ENCODE measurements at places on chromosomes 2 and 18. TPM values are rescaled to one million over a fixed set of nuclear protein-coding genes. Genes with fewer than 3 reads are reported as not detected.

The NT5C1B gene
- total RNA-seq: not detected

DNA sequence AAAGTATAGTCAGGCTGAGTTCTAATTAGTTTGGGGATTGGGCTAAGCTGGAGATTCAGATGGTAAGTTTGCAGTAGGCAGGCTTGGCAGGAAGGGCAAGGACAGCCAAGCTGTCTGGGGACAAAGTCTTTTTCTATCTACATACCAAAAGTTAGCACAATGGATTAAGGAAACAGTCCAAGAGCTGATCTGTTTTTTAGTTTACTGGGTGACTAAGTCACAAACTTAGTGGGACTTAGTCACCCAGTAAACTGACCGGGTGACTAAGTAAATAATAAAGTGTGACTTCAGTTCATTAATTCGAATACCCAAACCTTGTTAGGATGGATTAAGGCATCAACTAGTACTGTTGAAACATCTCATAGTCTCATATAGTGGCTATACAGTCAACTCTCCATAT lies 1386.0 kb upstream of the CELF4 start:
- DNase-seq: no peak

- DNase-seq: no peak
Measured at GRCh38 chr2:86335865-86336674, 1.4 kb downstream of the REEP1 start.

- DNase-seq: no peak
Measured at GRCh38 chr2:215654148-215654819, 218.4 kb upstream of the FN1 start.

- DNase-seq: no peak
Measured at GRCh38 chr18:69898241-69898861, 49.3 kb downstream of the CD226 start.

DNA sequence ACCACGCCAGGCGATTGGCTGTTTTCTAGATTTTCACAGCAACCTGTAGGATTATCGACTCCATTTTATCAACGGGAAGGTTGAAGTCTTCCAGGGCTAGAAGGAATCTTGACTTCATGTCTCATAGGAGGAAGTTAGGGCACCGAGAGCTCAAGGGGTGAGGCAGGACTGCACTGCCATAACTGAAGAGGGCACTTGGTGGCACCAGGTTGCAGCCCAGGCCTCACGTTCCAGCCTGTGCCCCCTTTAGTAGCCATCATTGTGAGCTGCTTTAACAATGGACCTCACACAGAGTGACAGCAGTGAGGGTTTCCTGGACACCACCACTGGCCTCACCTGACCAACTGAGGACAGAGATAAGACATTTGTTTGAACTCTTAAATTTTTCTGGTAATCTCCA lies 22.9 kb upstream of the RPL37A start:
- DNase-seq: no peak

The NEUROD1 gene
- not detected for total RNA-seq

The LRRTM1 gene
- total RNA-seq: not detected

DNA sequence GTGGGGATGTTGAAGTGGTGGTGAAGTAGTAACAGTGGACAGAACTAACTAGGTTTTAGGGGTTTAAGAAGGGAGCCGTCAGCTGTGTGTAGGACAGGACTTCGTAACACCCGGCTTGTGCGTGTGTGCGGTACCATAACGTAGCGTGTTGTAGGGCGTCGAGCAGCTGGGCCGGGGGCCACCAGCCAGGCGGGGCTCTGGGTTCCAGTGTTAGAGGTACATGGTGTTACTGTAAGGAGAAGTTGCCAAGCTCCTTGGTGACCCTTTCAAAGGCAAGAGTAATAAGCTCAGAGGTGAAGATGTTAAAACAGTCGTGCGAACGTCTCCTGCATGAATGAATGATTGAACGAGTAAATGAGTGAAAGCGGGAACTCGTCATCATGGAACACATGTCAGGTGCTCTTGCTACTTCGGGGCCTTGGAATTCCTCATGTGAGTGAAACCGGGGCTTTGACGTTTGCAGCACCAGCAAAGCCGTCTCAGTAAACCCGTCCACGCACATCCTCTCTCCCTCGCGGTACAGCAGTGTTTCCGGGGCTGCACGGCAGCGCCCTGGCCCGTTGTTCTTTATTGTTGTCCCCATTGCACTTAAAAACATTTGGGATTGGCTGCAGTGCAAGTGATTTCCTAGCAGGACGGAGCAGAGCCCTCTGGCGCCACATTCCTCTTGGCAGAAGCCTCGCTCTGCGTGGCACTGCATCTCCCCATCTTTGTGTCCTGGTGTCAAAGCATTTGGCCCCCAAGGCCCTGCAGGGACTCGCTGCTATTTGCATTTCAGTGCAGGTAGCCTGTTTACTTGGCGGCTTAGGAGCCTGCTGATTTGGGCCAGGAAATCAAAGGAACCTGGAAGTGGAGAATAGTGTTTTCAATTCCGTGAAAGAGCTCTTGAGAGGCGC lies 115.0 kb downstream of the GBX2 start:
- no peak for DNase-seq

DNA sequence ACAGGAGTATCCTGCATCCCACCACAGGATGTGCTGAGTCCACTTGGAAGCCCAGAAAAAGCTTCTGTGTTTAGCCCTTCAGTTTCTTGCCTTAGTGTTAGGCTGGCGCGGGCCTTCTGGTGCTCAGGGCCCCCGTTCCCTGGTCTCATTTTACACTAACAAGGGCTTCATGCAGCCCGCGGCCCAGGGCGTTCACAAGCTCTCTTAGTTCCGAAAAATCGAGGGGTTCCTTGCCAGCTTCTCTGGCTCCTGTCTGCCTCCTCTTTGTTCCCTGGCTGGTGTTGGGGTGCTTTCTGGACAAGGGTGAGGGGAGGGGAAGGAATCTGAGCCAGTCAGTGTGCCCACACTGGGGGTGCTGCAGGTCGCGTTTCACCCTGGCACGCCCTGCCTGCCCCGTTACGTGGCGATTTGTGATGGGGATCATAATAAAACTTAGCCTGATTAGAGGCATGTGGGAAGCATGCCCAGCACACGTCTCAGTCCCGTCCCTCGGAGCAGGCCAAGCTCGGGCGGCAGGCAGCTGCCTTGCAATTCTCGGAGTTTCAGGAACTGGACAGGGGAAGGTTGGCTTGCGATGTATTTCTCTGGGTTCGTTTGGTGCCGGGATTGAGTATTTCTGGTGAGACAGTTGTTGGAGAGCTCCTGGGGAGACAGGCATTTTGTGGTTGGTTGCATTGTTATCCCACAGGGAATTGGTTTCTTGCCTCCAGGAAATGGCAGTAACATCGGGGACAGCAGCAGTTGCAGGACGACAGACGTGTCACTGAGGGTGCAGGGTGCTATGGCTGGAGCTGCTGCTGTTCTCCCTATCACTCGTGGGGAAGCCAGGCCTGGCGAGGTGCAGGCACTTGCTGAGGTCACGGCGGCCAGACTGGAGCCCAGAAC lies 22.9 kb downstream of the SH3BP4 start:
- DNase-seq: no peak

DNA sequence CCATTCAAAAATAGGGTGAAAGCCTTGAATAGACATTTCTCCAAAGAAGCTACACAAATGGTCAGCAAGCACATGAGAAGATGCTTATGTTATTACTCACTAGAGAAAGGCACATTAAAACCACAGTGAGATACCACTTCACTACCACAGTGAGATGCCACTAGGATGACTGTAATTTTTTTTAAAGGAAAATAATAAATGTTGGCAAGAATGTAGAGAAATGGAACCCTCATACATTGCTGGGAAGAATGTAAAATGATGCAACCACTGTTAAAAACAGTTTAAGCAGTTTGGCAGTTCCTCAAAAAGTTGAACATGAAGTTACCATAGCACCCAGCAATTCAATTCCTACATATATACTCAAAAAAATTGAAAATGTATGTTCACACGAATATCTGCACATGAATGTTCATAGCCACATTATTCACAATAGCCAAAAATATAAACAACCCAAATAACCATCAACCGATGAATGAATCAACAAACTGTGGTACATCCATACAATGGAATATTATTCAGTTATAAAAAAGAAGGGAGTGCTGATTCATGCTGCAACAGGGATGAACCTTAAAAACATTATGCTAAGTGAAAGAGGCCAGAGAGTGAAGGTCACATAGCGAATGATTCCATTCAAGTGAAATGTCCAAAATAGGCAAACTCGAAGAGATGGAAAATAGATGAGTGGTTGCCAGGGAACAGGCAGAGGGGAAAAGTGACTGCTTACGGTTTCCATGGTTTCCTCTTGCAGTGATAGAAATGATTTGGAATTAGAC lies 156.2 kb upstream of the NDUFV2 start:
- DNase-seq: no peak

The LDLRAD4 gene
- total RNA-seq: 2.2 TPM

DNA sequence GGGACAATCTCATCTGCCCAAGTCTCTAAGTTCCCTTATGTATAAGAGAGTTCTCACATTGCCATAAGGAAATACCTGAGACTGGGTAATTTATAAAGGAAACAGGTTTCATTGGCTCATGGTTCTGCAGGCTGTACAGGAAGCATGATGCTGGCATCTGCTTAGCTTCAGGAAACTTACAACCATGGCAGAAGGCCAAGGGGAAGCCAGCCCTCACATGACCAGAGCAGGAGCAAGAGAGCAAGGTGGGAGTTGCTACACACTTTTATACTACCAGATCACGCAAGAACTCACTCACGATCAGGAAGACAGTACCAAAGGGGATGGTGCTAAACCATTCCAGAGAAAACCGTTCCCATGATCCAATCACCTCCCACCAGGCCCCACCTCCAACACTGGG lies 73.9 kb downstream of the PRKRA start:
- DNase-seq: peak; percentile 20

DNA sequence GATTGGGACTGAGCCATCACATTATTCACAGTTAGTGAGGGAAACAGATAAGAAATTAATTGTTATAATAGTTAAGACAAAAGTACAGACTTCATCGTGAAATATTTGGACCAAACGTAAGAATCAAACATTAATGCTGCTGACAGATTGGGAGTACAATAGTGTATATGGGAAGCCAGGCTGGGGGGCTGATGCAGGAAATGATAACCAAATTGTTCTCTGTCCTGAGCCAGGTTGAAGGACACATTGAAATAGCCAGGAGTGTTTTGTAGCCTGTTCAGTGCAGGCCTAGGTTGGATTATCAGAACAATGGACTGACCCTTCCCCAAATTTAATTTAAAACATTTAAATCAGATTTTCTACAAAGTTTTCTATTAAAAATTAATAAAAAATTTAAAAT lies 203.2 kb downstream of the BABAM2 start:
- DNase-seq: no peak

- no peak for DNase-seq
Measured at GRCh38 chr18:22711192-22711685, 221.9 kb upstream of the RBBP8 start.

- DNase-seq: no peak
Measured at GRCh38 chr18:68431111-68431921, 283.6 kb downstream of the TMX3 start.

- no peak for DNase-seq
Measured at GRCh38 chr2:150762571-150762970, 275.1 kb upstream of the RND3 start.

GRCh38 chr2:63853527-63854310 lies 12.0 kb downstream of the UGP2 start:
- DNase-seq: no peak

The GPAT2 gene
- total RNA-seq: 5.7 TPM

The DIPK1C gene
- not detected for total RNA-seq

The PJVK gene
- 0.15 TPM for total RNA-seq

DNA sequence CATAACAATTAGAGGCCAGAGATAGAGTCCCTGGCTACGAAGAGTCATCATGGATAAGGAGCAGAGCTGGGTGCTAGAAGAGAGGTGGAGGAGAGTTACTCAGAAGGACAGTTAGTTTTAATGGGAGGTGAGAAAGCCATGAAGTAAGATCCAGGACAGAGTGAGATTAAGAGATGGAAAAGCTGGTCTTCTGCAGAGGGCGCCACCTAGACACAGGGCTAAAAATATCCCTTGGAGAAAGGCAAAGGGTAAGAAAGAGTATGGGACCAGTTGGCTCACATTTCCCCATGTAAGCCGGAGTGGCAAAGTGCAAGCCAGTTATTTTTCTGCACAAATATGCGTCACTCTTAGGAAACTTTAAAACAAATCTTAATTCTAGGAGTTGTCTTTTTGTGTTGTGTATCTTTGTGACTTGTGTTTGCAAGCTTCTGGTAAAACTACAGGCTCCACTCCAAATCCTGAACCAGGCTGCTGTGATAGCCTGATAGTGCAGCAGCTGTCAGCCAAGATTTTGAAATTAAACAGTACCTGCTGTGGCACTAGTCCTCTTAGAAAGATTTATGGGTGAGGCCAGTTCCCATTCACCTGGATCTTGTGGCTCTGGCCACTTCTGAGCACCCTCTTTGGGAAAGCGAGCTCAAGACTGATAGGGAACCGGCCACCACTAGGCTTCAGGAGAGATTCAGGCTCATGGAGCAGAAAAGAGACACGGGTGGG lies 204.2 kb downstream of the TPGS2 start:
- no peak for DNase-seq

GRCh38 chr18:58225101-58225500 lies 181.1 kb downstream of the NEDD4L start:
- no peak for DNase-seq

The RFX8 gene
- total RNA-seq: 1.6 TPM

DNA sequence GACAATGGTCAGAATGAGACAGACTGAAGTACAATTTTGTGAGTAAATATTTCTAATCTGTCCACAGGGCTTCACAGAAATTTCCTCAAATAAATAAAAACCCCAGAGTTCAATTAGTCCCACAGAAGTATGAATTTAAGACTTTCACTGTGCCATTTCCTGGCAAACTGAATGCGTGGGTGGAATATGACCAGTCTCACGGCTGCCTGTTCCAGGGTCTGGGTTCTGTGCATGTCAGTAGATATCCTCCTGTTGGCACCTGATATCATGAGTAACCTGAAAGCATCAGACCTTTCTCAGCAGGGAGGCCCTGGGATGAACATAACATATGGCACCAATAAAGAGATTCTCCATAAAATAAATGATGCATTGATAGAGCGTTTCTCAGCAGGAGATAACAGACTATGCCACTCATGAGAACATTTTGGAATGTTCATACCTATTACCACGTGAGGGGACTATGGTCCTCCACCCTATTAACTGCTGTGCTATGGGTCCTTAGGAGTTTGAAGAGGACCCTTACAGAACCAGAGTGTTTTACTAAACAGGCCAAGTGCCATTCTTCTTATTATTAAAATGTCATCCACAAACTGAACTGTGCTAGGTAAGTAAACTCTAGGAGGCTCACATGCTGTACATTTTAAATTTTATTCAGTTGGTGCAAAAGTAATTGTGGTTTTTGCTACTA lies 10.6 kb upstream of the MALL start:
- DNase-seq: no peak

The HDAC4 gene
- total RNA-seq: 36.3 TPM

The TMEM150A gene
- total RNA-seq: 25.2 TPM

- DNase-seq: no peak
Measured at GRCh38 chr2:133503323-133503722, 64.9 kb downstream of the NCKAP5 start.

GRCh38 chr2:212539072-212539880 lies 674 bp upstream of the ERBB4 start:
- no peak for DNase-seq

GRCh38 chr2:119914266-119914665 lies 98.6 kb upstream of the EPB41L5 start:
- no peak for DNase-seq

DNA sequence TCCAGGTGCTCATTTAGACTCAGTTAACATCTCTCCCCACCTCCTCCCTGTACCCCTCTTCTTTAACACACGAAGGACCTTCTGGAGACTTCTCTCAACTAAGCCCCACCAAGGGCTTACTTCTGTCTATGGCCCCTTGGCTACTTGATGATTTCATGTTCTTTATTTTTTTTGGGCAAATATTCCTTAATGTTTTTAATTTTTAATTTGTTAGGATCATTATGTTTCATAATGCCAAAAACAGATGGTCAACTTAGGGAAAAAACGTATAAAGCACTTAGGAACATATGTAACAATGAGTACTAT lies 25.9 kb downstream of the IL37 start:
- DNase-seq: no peak

The TUBA3E gene
- total RNA-seq: not detected

Data from glomerular endothelial cell (primary cell).